Neuronal stem cell (in vitro differentiated cells): ENCODE measurements at places on chromosomes 4 and X.

DNA sequence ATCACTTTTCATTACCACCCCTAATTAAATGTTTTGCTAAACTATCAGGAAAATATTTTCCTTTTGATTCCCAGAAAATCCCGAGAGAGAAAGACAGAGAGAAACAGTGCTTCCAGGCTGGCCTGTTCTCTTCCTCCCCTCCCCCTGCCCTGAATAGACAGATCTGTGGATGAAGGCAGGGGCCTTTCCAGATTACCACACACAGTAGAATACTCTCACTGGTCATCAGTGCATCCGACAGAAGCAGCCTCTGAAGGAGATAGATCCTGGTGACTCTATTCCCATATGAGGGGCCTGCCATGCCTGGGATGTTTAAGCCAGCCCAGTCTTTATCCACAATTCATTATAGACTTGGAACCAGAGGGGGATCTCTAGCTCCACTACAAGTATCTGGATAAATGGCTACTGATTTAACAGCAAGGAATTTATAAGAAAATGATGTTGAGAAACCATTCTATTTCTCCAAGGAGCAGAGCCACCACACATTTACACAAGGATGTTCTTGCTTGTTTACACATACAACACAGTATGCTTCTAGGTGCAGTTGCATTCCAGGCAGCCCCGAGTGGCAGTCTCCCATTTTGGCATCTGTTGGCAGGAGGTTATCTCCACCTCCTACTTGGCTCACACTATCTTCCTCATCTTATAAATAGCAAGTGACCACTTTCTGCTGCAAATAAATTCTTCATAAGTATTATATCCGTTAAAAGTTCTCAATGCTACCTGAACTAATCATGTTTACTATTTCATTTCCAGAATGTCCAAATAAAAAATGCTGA is 115.8 kb downstream of the HS6ST2 start:
- DNase-seq = no peak
- no peaks in the 10 kb centered on the region for H3K27me3 ChIP-seq
- H3K4me1 ChIP-seq = no peaks in the 10 kb centered on the region
- H3K36me3 ChIP-seq = no peaks in the 10 kb centered on the region
- no peak overlapping the region for H3K27ac ChIP-seq

- H3K4me1 ChIP-seq = no peaks in the 10 kb centered on the region
- no peaks in the 10 kb centered on the region for H3K36me3 ChIP-seq
- H3K27me3 ChIP-seq = peaks cover 6% of the 10 kb centered on the region
- H3K4me3 ChIP-seq = no peak overlapping the region
- no peak overlapping the region for H3K27ac ChIP-seq
- no peak for DNase-seq
These were observed 5.5 kb upstream of the BLTP1 start for GRCh38 chr4:122146652-122147051.

- H3K4me1 ChIP-seq = no peaks in the 10 kb centered on the region
- no peak overlapping the region for H3K4me3 ChIP-seq
- no peaks in the 10 kb centered on the region for H3K36me3 ChIP-seq
- no peak for DNase-seq
These were observed 760.2 kb upstream of the AADAT start for GRCh38 chr4:170849969-170850368.

- H3K4me3 ChIP-seq = no peak overlapping the region
- no peak for DNase-seq
These were observed 16.3 kb upstream of the IDS start for GRCh38 chrX:149521438-149521837.

- no peak overlapping the region for H3K27ac ChIP-seq
- no peaks in the 10 kb centered on the region for H3K4me1 ChIP-seq
These were observed 173.7 kb upstream of the FAT4 start for GRCh38 chr4:125140966-125141495.

DNA sequence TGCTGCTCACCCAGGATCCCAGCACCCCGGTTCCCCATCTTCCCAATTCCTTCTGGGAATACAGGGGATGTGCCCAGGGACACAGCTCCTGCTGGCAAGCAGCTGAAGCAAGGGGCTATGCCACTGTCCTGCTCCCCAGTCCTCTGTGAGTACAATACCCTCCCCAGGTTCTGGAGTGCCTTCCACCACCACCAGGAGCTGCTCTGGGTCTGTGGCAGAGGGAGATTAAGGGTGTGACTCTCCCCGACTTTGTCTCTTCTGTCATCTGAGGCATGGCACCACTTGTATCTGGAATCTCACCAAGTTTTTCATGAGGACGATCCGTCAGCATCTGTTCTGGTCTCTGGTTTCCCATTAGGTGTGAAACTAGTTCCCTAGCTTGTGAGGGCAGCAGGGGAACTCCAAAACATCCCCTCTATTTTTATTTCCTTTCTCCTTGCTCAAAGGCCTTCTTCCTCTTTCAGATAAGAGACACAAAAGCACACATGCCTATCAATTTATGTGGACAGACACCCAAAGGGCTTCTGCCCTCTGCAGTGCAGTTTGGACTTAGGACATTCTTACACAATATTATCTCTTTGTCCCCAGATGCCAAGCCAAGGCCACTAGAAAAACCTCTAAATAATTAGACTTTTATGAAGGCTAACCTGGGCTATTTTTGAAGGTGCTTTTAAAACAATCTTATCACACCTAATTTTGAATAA is 26.8 kb downstream of the MGST2 start:
- H3K27ac ChIP-seq = no peak overlapping the region
- no peak overlapping the region for H3K4me3 ChIP-seq
- DNase-seq = no peak
- H3K27me3 ChIP-seq = no peaks in the 10 kb centered on the region
- no peaks in the 10 kb centered on the region for H3K4me1 ChIP-seq

- H3K4me1 ChIP-seq = peaks cover 28% of the 10 kb centered on the region
- H3K27me3 ChIP-seq = no peaks in the 10 kb centered on the region
- H3K4me3 ChIP-seq = no peak overlapping the region
- H3K27ac ChIP-seq = no peak overlapping the region
- H3K36me3 ChIP-seq = peaks cover 12% of the 10 kb centered on the region
- no peak for DNase-seq
These were observed 2.8 kb downstream of the TRIM2 start for GRCh38 chr4:153207027-153207426.

- H3K27me3 ChIP-seq = no peaks in the 10 kb centered on the region
- H3K4me1 ChIP-seq = peaks cover 5% of the 10 kb centered on the region
- H3K27ac ChIP-seq = no peak overlapping the region
These were observed 146.9 kb upstream of the FGF13 start for GRCh38 chrX:138858438-138858837.

- H3K4me1 ChIP-seq = no peaks in the 10 kb centered on the region
- H3K27ac ChIP-seq = no peak overlapping the region
- no peak for DNase-seq
- H3K4me3 ChIP-seq = no peak overlapping the region
- no peaks in the 10 kb centered on the region for H3K27me3 ChIP-seq
These were observed 185.7 kb upstream of the TBL1X start for GRCh38 chrX:9279234-9279544.

DNA sequence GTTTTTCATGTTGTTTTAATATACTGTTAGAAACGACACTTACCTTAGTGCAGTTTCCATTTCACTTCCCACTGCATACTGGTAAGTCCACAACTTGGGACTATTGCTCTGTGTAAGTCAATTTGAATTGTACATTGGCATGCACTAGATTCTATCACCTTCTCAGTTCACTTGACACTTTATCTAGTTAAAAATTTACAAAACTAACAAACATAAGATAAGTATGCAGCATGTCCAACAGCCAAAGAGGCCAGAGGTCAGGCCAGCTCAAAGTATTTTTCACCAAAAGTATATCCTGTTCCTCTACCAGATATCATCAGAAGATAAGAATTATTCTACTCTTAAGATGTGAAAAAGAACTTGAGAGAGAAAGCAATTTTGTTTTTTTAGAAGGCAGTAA is 75.9 kb downstream of the QRFPR start:
- H3K4me3 ChIP-seq = no peak overlapping the region
- no peaks in the 10 kb centered on the region for H3K36me3 ChIP-seq
- no peaks in the 10 kb centered on the region for H3K27me3 ChIP-seq
- no peak for DNase-seq

DNA sequence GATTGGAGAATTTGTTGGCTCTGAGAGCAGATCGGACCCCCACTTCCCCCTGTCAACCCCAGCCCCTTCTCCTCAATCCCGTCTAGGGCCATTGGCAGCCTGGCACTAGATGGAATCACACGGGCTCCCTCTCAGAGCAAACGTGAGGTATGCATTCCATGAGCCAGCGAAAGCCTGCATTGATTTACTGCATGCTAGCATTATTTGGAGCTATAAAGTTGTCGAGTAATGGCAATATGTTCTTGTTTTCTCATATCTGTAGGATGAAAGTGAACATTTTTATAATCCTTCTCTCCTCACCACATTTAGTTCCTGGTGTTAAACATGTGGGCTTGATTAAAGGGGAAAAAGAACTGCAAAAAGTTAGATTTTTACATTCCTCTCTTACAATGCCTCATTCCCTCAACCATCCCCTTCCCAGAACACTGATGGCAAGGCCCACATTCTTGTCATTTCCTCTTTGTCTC is 159.2 kb downstream of the SPRY1 start:
- no peak overlapping the region for H3K4me3 ChIP-seq
- no peak for DNase-seq
- no peak overlapping the region for H3K27ac ChIP-seq
- no peaks in the 10 kb centered on the region for H3K27me3 ChIP-seq

DNA sequence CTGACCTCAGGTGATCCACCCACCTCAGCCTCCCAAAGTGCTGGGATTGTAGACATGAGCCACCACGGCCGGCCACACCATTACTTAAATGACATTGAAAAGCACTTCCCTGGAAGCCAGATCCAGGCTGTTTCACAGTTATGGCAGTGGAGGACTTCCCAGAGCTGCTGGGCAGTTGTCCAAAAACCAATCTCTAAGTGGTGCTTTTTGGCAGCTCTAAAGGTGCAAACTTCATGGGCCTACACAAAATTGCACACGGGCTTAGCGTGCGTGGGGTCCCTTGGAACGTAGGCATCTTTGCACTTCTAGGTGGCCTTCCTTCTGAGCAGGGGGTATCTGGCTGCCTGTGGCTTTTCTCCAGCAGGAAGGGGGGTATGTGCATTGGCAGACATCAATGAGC is 172.3 kb downstream of the SHOX start:
- H3K27ac ChIP-seq = no peak overlapping the region
- no peak for DNase-seq
- no peaks in the 10 kb centered on the region for H3K36me3 ChIP-seq
